ENCODE measurements at places on chromosomes 5 and 9. TPM values are rescaled to one million over a fixed set of nuclear protein-coding genes. Genes with fewer than 3 reads are reported as not detected.

AQP3 gene
- total RNA-seq = 1.3 TPM

MED22 gene
- 20.9 TPM for total RNA-seq

SHISAL2B gene
- not detected for total RNA-seq

EQTN gene
- total RNA-seq = not detected

Measured in epithelial cell of alveolus of lung (primary cell).